ENCODE measurements at places on chromosomes 1 and 21.

GRCh38 chr1:77018311-77018710, 151.0 kb downstream of the ST6GALNAC5 start:
- no peak for DNase-seq

DNA sequence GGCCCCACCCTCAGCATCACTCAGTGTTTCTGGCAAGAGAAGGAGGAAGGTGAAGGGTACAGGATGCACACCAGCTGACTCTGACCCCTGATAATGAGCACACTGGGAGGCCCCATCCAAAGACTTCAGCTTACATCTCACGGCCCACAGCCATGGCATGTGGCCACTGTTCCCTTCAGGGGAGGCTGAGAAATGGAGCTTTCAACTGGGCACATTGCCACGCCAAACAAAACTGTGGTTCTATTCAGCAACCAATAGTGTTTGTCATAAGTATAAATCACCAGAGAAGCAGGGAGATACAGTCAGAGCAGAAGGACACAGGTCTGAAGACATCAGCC, 12.7 kb upstream of the TRAF3IP3 start:
- no peak for DNase-seq

- no peak for DNase-seq
Observed at GRCh38 chr1:54318246-54318814, 87.9 kb downstream of the SSBP3 start.

- no peak for DNase-seq
Observed at GRCh38 chr1:12511128-12511484, 106.9 kb downstream of the DHRS3 start.

- no peak for DNase-seq
Observed at GRCh38 chr1:239722035-239722434, 335.7 kb downstream of the CHRM3 start.

DNA sequence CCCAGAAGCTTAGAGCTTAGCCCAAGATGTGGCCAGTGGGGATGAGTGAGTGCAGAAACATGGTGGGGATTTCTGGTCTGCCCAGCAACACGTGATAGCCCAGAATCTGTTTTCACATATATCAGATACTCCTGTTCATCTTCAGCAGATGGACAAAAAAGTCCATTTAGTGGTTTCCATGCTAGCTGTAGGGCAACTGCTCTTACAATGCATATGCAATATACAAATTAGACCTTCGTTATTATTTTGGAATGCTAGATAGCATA, 96.9 kb upstream of the SGIP1 start:
- DNase-seq, result no peak
